ENCODE measurements at places on chromosomes 6 and 20.

GRCh38 chr20:13285408-13285807 is 64.3 kb downstream of the ISM1 start:
- no peak for DNase-seq

- no peak for DNase-seq
These were observed 197.5 kb downstream of the ISM1 start for GRCh38 chr20:13418263-13419229.

GRCh38 chr20:42795111-42795695 is 394.5 kb downstream of the PTPRT start:
- no peak for DNase-seq

DNA sequence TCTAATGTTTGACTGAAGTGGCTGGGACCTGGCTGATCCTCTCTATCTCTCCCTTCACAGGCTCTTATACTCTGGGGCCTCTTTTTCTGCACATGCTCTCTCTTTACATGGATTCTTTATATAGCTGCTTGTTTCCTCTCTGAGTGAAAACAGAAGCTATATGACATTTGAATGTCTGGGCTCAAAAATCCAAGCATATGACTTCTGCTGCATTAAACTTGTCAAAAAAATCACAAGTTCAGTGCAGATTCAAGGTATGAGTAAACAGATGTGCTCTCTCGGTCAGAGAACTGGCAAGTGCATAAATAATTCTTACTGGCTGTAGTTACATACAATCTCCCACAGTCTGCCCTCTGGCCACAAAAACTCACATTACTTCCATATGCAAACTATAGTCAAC is 96.6 kb downstream of the LCA5 start:
- no peak for DNase-seq

DNA sequence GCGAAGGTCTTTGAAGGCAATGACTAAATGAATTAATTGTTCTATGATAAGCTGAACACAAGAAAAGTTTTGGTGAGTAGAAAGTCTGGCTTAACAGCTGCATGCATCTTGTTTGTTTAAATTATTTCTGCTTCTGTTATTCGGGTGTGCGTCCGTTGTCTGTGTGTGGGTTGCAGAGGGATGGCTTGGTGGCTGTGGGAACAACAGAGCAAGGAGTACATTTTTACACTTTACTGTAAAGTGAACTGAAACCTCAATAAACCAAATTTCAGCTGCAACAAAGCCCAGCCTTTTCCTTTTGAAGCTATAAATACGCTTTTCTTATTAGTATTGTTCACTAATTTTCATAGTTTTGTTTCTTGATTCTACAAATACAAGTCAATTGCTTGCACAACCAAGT is 3.5 kb upstream of the LAMP5 start:
- no peak for DNase-seq

- peak; percentile 22 for DNase-seq
These were observed 135.7 kb downstream of the ATXN1 start for GRCh38 chr6:16625291-16626265.

DNA sequence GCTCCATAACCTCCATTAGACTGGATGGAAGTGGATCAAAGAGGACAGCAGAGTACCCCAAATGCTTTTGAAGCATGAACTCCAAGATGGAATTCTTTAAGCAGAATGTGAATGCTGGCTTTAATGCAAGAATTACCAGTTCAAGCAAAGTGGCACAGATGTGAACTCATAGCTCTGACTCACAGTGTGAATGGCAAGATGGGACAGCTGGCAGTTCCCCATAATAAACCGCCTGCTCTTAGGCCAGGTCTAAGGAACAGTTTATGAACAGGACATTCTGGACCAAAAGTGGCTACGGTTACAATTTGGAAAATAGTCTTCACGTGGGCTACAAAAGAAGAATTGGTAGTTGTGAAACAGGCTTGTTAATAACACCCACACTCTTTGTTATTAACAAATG is 76.5 kb downstream of the SPTLC3 start:
- no peak for DNase-seq

- no peak for DNase-seq
These were observed 163.0 kb downstream of the NKAIN2 start for GRCh38 chr6:123966618-123967017.

- DNase-seq, result no peak
These were observed 185.6 kb downstream of the KIF16B start for GRCh38 chr20:16387666-16388065.

GRCh38 chr20:2955257-2955970 is 82.1 kb downstream of the PTPRA start:
- DNase-seq, result no peak

DNA sequence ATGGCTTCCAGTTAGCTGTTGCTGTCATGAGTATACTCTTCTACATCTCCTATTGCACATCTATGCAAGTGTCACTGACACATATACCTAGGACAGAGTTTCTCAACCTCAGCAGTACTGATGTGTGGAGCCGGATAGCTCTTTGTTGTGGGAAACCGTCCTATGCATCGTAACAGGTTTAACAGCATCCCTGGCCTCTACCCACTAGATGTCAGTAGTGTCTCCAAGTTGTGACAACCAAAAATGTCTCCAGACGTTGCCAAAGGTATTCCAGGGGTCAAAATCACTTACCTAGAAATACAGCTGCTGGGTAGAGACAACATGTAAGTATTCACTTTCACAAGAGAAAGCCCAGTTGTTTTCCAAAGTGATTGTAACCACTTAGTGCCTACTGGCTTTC is 637.6 kb downstream of the RNF144B start:
- peak; percentile 64 for DNase-seq

DNA sequence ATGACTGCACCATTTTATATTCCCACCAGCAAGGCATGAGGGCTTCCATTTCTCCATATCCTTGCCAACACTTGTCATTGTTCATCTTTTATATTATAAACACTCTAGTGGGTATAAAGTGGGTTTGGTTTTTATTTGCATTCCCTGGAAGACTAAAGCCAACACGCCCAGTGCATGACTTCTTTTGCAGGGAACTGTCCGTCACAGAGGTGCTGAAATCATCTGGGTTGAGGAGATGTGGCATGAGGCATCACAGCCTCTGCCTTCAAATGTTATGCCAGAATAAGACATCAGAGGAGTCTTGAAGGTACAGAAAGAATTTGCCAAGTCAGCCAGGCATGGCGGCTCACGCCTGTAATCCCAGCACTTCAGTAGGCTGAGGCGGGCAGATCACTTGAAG is 29.9 kb upstream of the FAM210B start:
- DNase-seq, result no peak

DNA sequence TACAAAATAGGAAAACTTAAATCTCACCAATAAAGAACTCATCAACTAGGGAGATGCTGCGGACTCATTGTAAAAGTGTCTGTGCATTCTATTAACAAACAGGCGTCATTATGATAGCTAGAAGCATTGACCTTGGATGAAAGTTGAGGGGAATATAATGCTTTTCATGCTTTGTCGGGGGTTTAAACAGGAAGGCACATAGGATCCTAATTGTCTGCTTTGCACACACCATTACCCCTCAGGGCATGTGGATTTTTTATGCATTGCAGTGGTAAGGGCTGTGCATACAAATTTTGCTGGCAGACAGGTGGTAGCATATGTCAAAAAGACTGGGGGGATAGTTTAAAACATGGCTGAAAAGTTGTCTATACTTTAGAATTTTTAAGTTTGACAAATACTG is 447.9 kb upstream of the PLCB4 start:
- DNase-seq, result peak; percentile 96

DNA sequence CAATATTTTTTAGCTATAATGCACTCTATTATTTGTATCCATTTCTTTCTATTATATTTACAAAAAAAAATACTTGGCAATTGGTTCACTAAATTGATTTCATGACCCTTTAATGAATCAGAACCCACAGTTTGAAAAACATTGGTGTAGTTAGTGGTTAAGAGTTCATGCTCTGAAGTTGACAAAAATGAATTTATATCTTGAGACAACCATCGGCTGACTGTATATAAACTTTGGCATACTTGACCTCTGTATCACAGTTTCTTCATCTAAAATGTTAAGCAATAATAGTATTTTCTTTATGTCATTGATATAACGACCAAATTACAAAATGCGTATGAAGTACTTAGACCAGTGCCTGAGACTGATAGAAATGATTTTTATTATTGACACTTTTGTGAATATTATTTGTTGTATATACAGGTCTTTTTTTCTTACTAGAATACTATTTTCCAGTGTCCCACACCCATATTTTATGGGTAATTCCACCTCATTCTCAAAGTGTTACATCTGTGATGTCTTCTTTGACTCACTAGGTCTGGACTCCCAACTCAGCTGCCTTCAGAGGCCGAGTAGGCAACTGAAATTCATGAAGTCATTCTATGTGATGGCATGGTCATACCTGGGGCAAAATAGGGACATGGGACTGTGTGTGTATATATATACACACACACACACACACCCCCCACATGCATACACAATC is 459.2 kb downstream of the RFPL4B start:
- DNase-seq, result no peak

- DNase-seq, result no peak
These were observed 123.8 kb downstream of the QKI start for GRCh38 chr6:163538331-163538730.

DNA sequence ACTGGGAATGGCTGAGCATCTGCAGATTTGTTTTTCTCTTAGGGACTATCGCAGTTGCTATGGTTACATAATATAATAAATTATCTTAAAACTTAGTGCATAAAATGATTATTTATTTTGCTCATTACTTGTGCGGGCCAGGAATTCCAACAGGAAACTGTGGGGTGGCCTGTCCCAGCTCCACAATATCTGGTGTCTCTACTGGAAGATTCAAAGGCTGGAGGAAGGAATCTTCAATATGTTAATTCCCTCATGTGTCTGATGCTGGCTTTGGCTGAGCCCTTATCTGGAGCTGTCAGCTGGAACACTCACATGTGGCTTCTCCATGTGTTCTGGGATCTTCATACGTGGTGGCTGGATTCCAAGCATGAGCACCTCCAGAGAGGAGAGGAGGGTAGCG is 23.9 kb upstream of the B3GAT2 start:
- no peak for DNase-seq

DNA sequence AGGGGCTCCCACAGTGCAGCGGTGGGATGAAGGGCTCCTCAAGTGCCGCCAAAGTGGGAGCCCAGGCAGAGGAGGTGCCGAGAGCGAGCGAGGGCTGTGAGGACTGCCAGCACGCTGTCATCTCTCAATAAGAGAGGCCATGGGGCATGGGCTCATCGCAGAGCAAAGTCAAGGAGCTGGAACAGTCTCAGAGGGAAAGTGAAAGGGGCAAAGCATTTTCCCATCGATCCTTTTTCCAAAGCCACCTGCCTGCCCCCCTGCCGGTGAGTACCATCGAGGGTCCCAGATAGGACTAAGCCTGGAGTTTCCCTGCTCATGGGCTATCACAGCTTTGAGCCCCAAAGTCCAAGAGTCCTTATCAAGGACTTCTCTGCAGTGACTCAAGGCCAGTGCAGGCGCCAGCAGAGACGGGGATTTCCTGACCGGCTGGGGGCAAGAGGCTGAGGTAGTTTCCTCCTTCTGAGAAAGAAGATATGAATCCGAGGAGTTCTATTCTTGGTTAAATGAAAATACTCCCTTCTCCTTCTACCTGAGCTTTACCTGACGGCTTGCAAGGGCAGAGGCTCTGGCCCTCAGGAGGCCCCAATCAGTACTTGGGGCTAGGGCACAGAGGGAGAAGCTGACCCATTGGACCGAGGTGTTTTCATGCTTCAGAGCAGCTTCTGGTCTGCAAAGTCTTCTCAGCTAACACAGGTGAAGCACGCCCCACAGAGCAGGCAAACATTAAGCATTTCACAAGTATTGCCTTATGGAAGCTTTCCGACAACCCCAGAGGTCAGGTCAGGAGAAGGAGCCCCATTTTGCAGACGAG is 22.6 kb downstream of the ETV7 start:
- DNase-seq, result no peak

GRCh38 chr6:110390404-110390803 is 25.0 kb downstream of the DDO start:
- no peak for DNase-seq

- peak; percentile 47 for DNase-seq
These were observed 167.1 kb upstream of the ZNF337 start for GRCh38 chr20:25863536-25864325.

DNA sequence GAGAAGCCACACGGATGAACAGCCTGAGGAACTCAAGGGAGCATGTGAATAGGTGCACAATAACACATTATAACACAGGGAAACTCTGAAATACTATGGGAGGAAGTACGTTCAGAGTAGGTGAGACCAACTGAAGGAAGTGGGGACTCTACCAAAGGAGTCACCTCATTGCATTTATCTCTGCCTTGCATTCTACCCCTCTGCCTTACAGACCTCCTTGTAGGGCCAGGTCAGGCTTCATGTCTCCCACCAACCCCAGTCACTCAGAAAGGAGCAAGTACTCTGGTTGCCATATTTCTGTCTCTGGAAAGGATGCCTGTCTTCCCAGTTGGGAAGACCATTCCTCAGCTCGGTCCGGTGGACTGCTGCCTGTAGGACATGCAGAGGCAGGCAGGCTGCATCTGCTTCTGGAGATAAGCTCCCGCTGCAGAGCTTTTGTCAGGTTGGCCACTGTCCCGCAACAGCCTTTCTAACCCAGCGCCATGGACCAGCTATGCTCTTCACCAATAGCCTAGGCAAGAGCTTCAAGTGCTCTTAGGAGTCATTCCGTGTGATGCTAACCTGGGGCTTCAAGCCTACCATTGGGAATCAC is 51.6 kb upstream of the ASIP start:
- no peak for DNase-seq

DNA sequence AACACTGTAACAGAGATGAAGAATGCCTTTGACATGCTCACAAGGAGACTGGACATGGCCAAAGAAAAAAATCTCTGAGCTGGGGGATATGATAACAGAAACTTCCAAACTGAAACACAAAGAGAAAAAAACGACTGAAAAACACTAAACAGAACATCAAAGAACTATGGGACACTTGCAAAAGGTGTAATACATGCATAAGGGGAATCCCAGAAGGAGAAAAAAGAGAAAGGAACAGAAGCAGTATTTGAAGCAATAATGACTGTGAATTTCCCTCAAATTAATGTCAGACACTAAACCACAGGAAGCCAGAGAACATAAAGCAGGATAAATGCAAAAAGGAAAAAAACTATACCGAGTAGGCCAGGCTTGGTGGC is 117.4 kb upstream of the ARID1B start:
- no peak for DNase-seq

DNA sequence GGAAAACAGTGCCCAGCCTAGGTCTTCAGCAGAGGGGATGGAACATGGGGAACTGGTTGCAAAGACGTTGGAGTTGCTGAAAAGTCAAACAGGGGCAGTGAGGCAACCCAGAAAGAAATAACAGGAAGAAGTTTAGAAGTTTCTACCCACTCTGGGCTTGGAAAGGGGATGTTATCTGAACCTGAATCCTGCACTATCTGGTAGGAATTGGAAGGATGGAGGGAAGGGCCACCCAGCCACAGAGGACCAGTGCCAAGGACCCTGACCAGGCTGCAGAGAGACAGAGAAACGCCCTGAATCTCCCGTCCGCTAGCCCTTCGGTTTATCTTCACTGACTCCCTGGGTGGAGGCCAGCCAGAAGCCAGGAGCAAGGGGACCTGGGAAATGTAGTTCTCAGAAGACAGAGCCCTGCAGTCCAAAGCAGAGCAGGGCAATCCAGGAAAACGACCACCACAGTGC is 217.3 kb upstream of the RREB1 start:
- DNase-seq, result peak; percentile 54

GRCh38 chr6:32947552-32948465 is 5.1 kb downstream of the HLA-DMA start:
- peak; percentile 47 for DNase-seq

GRCh38 chr6:74404366-74404765 is 708.4 kb downstream of the CD109 start:
- DNase-seq, result no peak
